DMS53 (cell line): ENCODE measurements at places on chromosomes 2 and 18.

GRCh38 chr2:239669899-239670460 is 269.2 kb upstream of the HDAC4 start:
- no peak for DNase-seq

- no peak for DNase-seq
Measured at GRCh38 chr2:217414429-217414828, 554.6 kb upstream of the TNP1 start.

DNA sequence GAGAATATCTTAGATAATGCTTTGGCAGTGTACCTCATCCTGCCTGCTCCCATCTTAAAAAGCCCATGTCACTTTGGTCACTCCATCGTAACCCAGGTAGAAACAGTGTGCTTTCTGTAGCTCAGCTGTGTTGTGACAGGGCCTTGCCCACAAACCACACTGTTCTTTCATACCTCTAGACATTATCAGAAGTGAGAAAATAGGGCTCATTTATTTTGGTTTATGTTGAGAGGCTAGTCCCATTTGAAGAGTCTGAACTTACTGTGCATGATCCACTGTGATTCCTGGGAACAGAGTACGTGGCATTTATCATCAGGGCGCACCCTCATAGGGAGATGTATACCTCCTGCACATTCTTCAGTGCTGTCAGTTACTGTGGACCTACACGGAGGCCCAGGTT is 69.7 kb downstream of the FEZ2 start:
- no peak for DNase-seq

- DNase-seq: no peak
Measured at GRCh38 chr2:101307503-101307902, 998 bp downstream of the RNF149 start.

GRCh38 chr2:28506112-28506910 is 10.5 kb downstream of the PLB1 start:
- DNase-seq: no peak

GRCh38 chr2:48860380-48860779 is 104.9 kb upstream of the LHCGR start:
- no peak for DNase-seq

- no peak for DNase-seq
Measured at GRCh38 chr2:199322151-199322550, 135.6 kb downstream of the SATB2 start.

GRCh38 chr2:144370937-144371584 is 148.9 kb downstream of the ZEB2 start:
- peak; percentile 37 for DNase-seq

DNA sequence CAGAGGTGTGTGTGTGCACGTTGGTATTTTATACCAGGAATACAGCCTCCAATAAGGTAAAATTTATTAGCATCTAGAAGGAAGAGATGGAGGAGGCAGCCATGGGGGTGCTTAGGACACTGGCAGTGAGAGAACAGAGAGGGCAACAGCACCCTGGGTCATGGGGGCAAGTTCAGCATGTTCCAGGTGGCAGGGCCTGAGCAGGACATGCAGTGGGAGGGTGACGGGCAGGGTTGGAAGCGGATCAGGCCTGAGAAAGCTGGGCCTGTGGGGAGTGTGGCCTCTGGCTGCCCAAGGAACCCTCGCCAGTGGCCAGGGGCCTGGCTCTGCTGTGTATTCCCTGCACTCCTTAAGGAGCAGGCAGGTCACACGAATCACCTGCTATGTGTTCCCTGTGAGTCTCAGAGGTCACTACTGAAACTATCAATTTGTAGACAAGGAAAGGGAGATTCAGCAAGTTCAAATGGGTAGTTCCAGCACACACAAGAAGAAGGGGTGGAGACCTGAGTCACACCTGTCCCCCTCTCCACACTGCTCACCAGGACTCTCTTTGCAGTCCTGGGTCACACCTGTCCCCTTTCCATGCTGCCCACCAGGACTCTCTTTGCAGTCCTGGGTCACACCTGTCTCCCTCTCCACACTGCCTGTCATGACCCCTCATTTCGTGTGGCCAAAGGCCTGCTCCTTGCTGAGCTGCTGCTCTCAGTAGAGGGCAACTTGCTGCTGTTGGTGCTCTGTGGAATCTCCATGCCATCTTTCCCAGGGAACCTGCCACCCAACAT is 463.9 kb upstream of the HS6ST1 start:
- no peak for DNase-seq
